ENCODE measurements at places on chromosomes 6 and 20.

DNA sequence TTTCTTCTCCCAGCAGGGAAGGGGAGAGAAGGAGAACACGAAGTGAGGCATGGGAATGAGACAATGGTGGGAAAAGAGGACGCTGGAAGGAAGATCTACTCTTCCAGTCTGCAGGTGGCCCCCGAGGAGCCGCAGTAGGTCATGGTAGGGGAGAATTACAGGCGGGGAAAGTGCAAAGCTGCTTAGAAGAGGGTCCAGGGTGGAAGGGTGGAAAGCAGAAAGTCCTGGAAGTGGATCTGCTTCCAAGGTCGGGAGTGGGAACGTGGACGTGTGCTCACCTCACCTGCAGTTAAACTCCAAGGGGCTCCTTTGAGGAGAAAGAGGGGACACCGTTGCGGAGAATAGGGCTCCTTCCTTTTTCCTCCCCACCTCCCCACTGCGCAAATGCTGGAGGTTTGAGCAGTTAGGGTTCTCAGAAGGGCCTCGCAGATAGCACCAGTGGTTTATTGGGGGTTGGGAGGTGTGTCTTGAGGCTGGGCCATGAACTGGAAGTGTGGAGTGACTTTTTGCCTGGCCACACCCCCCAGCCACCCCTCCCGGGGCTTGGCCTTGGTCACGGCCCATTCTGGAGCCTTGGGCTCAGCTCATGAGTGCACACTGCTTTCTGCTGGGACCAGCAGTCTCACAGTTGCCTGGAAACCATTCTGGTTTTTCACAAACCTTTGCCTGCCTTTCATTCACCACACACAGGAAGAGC is 100.4 kb upstream of the MLN start:
- no peak for DNase-seq

- DNase-seq = no peak
Measured at GRCh38 chr20:6420336-6420735, 297.5 kb upstream of the FERMT1 start.

- no peak for DNase-seq
Measured at GRCh38 chr20:63330084-63330760, 30.9 kb downstream of the CHRNA4 start.

- DNase-seq = no peak
Measured at GRCh38 chr20:33858666-33859065, 47.5 kb downstream of the CHMP4B start.

GRCh38 chr6:72784581-72784980 is 162.7 kb downstream of the KCNQ5 start:
- no peak for DNase-seq

DNA sequence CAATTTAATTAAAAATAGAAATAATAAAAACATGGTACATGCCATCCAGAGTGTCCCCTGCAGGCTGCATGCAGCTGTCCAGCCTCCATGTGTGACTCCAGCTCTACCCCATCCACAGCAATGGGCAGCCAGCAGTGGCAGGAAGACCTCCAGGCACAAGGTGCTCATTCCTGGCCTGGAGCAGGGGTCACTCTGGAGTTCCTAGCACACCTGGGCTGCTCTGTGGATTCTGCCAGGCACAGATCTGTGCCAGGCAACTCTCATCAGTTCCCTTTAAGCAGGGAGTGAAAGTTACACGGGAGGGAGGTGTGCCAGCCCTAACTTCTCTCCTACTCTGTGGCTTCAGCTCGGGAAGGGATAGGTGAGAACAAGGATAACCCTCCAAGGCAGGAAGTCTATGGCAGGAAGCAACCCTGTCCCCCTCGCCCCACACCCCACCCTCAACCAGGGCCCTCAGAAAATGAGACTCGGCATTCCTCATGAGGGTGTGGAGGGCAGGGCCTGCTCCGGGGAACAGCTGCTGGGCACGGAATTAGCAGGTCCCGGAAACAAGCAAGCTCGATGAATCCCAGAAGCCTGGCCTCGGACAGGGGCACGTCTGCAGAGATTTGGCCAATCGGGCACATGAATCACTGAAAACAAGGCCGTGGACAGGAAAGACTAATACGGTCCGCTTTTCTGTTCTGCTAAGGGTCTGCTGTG is 10.0 kb downstream of the JPH2 start:
- DNase-seq = no peak
